ENCODE measurements at places on chromosomes 16 and 17. TPM values are rescaled to one million over a fixed set of nuclear protein-coding genes. Genes with fewer than 3 reads are reported as not detected.

Gene DHRS7C
- polyA plus RNA-seq, result 177 TPM

Gene KRTAP1-5
- polyA plus RNA-seq, result not detected

Gene RSPRY1
- polyA plus RNA-seq, result 7.3 TPM

Gene CTDNEP1
- polyA plus RNA-seq, result 80.1 TPM

Gene CCDC78
- polyA plus RNA-seq, result 0.48 TPM

Gene MMP28
- polyA plus RNA-seq, result 9.2 TPM

Gene BTBD17
- polyA plus RNA-seq, result not detected

Gene KRT17
- 0.09 TPM for polyA plus RNA-seq

Gene MTSS2
- 47.5 TPM for polyA plus RNA-seq

Gene HSD17B1
- 2.5 TPM for polyA plus RNA-seq

Gene CCDC144A
- polyA plus RNA-seq, result 1.9 TPM

Gene KRT32
- polyA plus RNA-seq, result not detected

Gene SLC13A2
- polyA plus RNA-seq, result not detected

Gene SMIM36
- polyA plus RNA-seq, result not detected

Gene SRCIN1
- polyA plus RNA-seq, result 2.6 TPM

Gene MT1H
- not detected for polyA plus RNA-seq

Gene HID1
- polyA plus RNA-seq, result 12.0 TPM

All from right cardiac atrium (tissue), 5 donors.